ENCODE measurements at places on chromosomes 4 and X.

- DNase-seq = no peak
Observed at GRCh38 chr4:141580523-141580922, 55.9 kb upstream of the IL15 start.

- no peak for DNase-seq
Observed at GRCh38 chr4:75848891-75849290, 53.4 kb downstream of the PPEF2 start.

DNA sequence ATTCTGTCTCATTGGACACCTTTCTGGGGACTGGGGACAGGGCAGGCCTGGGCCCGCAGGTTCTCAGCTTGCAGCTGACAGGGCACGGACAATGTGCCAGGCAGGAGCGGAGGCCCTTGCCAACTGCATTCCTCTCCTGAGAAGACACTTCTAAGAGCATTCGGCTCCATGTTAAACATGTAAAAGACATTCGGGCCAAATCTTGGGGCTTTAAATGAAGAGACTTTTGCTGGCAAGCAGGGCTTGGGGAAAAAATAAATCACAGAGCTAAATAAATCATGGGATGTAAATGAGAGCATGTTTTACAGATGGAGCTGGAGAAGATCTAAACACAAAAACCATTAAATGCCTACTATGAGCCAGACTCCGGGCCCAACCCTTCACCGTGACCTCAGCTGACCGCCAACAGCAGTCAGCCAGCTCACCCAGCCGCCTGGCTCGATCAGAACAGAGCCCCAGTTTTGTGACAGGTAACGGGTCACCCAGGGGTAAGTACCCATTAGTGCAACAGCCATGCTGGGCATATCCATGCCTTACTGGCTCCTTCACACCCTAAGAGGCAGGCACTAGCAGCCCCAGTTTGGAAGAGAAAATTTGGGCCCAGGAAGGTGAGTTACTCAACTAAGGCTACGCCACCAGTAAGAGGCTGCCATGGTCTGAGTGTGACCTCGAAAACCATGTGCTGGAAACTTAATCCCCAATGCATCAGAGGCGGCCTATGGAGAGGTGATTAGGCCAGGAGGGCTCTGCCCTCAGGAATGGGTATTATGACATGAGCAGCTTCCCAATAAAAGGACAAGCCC lies 14.7 kb downstream of the WDR1 start:
- no peak for DNase-seq

GRCh38 chrX:108396188-108396891 lies 41.9 kb downstream of the COL4A6 start:
- no peak for DNase-seq

DNA sequence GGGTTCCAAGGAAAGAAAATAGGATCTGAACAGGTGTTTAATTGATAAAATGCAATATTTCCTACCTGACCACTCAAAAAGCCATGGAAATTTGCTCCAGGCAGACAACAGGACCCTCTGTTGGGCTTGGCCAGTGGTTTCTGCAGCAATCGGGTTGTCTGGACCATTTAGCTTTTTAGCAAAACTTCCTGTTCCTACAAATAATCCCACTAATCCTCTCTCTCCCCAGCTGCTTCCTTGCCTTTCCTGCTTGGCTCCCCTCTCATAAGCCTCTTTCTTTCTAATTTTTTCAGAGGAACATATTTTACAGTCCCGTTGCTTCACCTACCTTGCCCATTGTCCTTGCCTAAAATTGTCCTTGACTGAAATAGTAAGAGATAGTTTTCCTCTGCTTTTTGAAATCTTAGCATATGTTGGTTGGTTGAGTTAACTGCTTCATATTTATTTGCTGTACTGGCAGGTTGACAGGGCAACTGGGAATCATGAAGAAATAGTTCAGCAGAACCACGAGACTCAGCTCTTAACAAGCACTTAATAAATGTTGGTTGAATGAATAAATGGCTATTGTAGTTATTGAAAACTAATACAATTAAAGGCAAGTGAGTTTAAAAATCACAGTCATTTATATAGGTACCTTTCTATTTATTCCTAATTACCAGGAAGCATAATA lies 259.8 kb downstream of the KCNIP4 start:
- DNase-seq = no peak

GRCh38 chr4:96295143-96295741 lies 455.3 kb downstream of the PDHA2 start:
- no peak for DNase-seq

DNA sequence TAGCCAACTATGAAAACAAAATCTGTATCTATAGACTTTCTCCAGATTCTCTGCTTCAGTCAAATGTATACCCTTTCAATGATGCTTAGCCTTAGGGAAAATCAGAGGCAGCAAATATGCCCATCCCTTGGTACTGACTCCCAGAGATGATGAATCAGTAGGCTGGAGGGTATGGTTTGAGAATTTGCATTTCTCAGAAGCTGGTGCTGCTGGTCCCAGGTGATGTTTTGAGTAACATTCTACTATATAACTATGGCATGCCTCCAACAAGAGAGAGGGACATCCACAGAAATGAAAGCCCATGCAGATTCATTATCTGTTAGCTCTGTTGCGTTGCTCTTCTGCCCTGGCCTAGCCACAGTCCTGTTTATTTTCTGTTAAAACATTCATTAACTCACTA lies 13.6 kb downstream of the TNIP3 start:
- DNase-seq = no peak

DNA sequence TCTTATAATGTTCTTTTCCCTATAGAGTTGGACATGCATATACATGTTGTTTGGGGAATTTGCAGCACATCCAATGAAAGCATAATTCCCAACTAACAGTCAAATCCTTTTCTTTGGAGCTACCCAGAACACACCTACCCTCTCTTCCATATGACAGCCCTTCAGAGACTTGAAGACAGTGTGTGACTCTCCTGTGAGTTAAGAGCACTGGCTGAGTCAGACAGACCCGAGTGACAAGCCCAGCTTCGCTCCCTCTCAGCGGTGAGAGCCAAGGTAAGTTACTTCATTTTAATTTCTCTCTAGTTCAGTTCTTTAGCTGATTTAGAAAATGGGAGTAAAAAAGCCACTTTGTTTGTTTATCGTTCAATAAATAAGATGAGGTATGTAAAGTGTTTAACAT lies 86.3 kb downstream of the RTL9 start:
- DNase-seq = no peak

DNA sequence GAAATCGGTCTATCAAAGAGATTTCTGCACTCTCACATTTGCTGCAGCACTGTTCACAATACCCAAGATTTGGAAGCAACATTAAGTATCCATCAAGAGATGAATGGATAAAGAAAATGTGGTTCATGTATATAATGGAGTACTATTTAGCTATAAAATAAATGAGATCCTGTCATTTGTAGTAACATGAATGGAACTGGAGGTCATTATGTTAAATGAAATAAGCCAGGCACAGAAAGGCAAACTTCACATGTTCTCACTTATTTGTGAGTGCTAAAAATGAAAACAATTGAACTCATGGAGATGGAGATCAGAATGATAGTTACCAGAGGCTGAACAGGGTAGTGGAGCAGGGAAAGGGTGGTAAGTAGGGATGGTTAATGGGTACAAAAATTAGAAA lies 17.0 kb upstream of the PROM1 start:
- no peak for DNase-seq

DNA sequence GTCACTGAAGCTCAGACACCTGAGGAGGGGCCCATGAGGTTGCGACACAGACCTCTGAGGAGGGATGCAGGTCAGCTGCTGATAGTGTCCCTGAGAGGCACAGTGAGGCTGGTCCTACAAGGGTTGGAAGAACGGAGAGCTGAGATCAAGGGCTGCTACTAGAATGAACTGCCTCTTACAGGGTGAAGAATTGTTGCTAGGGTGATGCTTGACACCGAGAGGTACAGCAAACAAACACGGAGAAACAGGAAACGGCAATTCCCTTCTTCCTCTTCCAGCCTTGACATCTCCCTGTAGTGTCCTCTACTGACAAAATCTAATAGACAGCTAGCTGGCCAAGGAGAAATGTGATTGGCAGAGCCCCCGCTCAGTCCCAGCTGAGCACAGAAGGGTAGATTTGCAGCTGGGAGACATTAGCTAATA lies 11.8 kb upstream of the HPGDS start:
- DNase-seq = no peak
